ENCODE measurements at places on chromosomes 1 and 21. TPM values are rescaled to one million over a fixed set of nuclear protein-coding genes. Genes with fewer than 3 reads are reported as not detected.

Gene CD1D
- polyA plus RNA-seq = 15.0 TPM

Gene OR2L3
- polyA plus RNA-seq = not detected

Gene RCOR3
- polyA plus RNA-seq = 52.4 TPM

Gene INSRR
- polyA plus RNA-seq = 0.43 TPM

Gene IL12RB2
- polyA plus RNA-seq = 1.3 TPM

Gene BCL2L15
- 1.8 TPM for polyA plus RNA-seq

Gene TINAGL1
- polyA plus RNA-seq = 26.7 TPM

Gene DNASE2B
- polyA plus RNA-seq = 0.21 TPM

Gene TENT5C
- 3.7 TPM for polyA plus RNA-seq

Gene HSD3B2
- 0.80 TPM for polyA plus RNA-seq

Gene NLRP3
- polyA plus RNA-seq = 2.6 TPM

Gene CRP
- polyA plus RNA-seq = 1.3 TPM

Gene KRTAP19-1
- polyA plus RNA-seq = 0.14 TPM

Gene PARK7
- polyA plus RNA-seq = 326 TPM

Gene FCER1G
- 262 TPM for polyA plus RNA-seq

Gene MNDA
- 13.6 TPM for polyA plus RNA-seq

Gene TBX19
- 2.1 TPM for polyA plus RNA-seq

Gene ADAMTSL4
- 17.9 TPM for polyA plus RNA-seq

Gene COL11A1
- polyA plus RNA-seq = 0.25 TPM

Gene AADACL4
- polyA plus RNA-seq = 0.05 TPM

Gene LENEP
- 0.16 TPM for polyA plus RNA-seq

Gene STPG1
- 3.5 TPM for polyA plus RNA-seq

Gene GBP3
- polyA plus RNA-seq = 16.2 TPM

Gene PRKAA2
- polyA plus RNA-seq = 1.3 TPM

All from thymus (tissue), 14 donors.